SJCRH30 (cell line): ENCODE measurements at places on chromosomes 11 and 22. TPM values are rescaled to one million over a fixed set of nuclear protein-coding genes. Genes with fewer than 3 reads are reported as not detected.

- H3K4me1 ChIP-seq, result no peaks in the 10 kb centered on the region
- H3K27me3 ChIP-seq, result no peaks in the 10 kb centered on the region
- H3K36me3 ChIP-seq, result no peaks in the 10 kb centered on the region
- H3K4me3 ChIP-seq, result no peak overlapping the region
These were observed 186.6 kb upstream of the UBASH3B start for GRCh38 chr11:122468965-122469364.

GRCh38 chr11:122795307-122795706 lies 43.0 kb upstream of the CRTAM start:
- no peaks in the 10 kb centered on the region for H3K27me3 ChIP-seq
- H3K36me3 ChIP-seq, result no peaks in the 10 kb centered on the region
- H3K27ac ChIP-seq, result no peak overlapping the region
- H3K4me1 ChIP-seq, result no peaks in the 10 kb centered on the region
- DNase-seq, result no peak

- H3K4me3 ChIP-seq, result no peak overlapping the region
- DNase-seq, result no peak
- no peak overlapping the region for H3K27ac ChIP-seq
- no peaks in the 10 kb centered on the region for H3K27me3 ChIP-seq
- H3K4me1 ChIP-seq, result peaks cover 8% of the 10 kb centered on the region
- no peaks in the 10 kb centered on the region for H3K36me3 ChIP-seq
These were observed 41.1 kb downstream of the GRAMD4 start for GRCh38 chr22:46661221-46661851.

DNA sequence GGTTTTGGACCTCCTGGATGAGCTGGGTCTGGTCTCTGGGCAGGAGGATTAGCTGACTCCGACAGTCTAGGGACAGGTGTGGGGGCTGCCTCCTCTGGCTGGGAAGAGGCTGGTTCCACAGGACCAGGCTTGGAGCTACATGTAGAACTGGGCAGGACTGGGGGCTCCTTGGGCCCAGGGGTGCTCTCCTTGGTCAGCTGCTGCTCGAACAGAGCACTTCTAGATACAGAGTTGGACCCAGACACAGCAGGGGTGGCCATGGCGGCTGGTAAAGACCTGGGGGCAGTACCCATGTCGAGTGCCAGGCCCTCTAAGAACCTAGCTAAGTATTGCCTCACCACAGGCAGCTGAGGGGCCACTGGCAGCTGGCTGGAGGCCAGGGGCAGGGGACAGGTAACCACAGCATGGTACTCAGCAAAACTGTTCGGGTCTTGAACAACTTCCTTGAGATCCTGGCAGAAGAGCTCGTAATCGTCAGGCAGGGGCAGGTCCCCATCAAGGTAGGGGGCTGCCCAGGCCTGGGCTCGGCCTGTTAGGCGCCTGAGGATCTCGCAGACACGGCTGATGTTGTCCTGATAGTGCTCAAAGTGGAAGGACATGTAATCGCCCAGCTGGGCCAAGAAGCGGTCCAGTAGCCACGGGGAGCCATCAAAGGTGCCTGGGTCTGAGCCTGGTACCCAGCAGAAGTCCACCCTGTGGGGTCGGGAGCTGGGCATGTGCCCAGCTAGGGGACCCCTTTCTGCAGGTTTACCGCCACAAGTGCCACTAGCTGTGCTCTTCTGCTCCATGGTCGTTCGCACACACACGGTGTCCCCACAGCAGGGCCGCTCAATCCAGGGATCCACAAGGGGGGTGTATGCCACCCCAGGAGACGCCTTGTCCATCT lies 3.1 kb downstream of the GNB1L start:
- no peak overlapping the region for H3K27ac ChIP-seq
- H3K36me3 ChIP-seq, result peaks cover 38% of the 10 kb centered on the region
- H3K4me3 ChIP-seq, result no peak overlapping the region
- DNase-seq, result no peak

DNA sequence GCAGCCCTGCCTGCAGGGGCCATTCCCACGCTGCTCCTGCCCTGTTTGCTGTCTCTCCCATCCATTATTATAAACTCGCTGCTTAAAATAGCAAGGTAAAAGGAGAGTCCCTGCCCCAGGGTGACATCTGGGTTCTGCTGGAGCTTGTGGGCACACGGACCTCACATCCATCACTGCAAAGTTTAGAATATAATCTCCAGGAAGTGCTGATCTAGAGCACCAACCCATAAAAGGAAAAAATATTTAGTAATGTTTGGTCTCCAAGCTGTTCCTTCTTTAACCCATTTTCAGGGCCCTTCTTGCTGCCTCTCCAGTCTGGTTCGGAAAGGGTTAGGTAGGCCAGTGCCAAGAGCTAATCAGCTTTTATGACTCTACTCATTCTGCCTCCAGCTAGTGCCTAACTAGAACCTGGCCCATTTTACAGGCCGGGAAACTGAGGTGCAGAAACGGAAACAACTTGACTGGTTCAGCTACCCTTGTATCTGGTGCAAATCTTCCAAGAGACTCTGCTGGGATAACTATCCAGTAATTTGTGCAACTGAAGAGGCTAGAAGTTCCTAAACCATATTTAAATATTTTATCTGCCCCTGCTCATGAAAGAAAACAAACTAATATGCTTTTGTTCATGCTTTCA lies 37.5 kb downstream of the IRAG1 start:
- H3K4me3 ChIP-seq, result no peak overlapping the region
- peaks cover under 1% of the 10 kb centered on the region; the same call in 1 of the 2 replicates for H3K27me3 ChIP-seq
- no peak overlapping the region for H3K27ac ChIP-seq
- H3K4me1 ChIP-seq, result peaks cover 11% of the 10 kb centered on the region; the same call in 1 of the 2 replicates
- no peak for DNase-seq

GRCh38 chr22:49390954-49391353 lies 436.7 kb downstream of the BRD1 start:
- H3K27ac ChIP-seq, result no peak overlapping the region
- no peaks in the 10 kb centered on the region for H3K4me1 ChIP-seq
- H3K27me3 ChIP-seq, result peaks cover 38% of the 10 kb centered on the region
- no peak overlapping the region for H3K4me3 ChIP-seq
- H3K36me3 ChIP-seq, result no peaks in the 10 kb centered on the region

DNA sequence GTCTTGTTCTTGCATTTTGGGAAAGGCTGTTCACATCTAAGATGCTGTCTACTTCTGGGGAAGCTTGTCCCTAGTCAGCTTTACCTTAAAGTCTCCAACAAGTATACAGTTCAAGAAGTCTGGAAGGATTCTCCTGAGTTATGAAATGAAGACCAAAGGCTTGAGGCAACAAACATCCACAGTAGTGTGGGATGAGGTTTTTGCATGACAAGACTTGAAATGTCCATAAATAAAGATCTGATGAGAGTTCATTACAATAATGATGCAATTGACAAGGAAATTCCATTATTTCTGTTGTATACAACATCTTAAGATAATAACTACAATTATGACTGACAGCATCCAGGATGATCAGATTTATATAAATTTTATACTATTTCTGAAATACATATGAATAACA lies 21.3 kb upstream of the KDM4E start:
- no peak overlapping the region for H3K27ac ChIP-seq
- no peaks in the 10 kb centered on the region for H3K4me1 ChIP-seq
- no peaks in the 10 kb centered on the region for H3K27me3 ChIP-seq
- H3K4me3 ChIP-seq, result no peak overlapping the region
- H3K36me3 ChIP-seq, result no peaks in the 10 kb centered on the region
- DNase-seq, result no peak

GRCh38 chr11:33692013-33692504 lies 8.6 kb downstream of the C11orf91 start:
- peak; percentile 81 for DNase-seq
- H3K27ac ChIP-seq, result peak overlapping the region; percentile 85
- H3K4me1 ChIP-seq, result peaks cover 29% of the 10 kb centered on the region
- peak overlapping the region; percentile 47 for H3K4me3 ChIP-seq
- no peaks in the 10 kb centered on the region for H3K27me3 ChIP-seq

DNA sequence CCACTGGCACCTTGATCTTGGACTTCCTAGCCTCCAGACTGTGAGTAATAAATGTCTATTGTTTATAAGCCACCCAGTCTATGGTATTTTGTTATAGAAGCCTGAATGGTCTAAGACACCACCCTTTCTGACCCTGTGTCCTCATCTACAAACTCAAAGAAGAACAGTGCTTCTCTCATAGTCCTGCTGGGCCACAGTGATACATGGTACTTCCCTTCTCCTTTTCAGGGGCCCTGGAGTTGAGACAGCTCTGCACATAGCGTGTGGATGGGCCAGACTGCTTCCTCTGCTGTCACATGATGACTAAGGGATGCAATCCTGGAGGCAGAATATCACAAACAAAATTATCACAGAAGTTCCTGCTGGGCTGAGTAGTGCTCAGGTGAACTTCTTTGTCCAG lies 5.0 kb downstream of the KCNJ11 start:
- no peaks in the 10 kb centered on the region for H3K36me3 ChIP-seq
- no peak overlapping the region for H3K4me3 ChIP-seq
- DNase-seq, result no peak
- H3K27ac ChIP-seq, result no peak overlapping the region

- peaks cover 25% of the 10 kb centered on the region for H3K36me3 ChIP-seq
- H3K4me1 ChIP-seq, result peaks cover 20% of the 10 kb centered on the region
- H3K27me3 ChIP-seq, result no peaks in the 10 kb centered on the region
- DNase-seq, result peak; percentile 40
- H3K27ac ChIP-seq, result peak overlapping the region; percentile 33; the same call in 1 of the 2 replicates
These were observed 3.8 kb downstream of the CSNK1E start for GRCh38 chr22:38313384-38313955.

DNA sequence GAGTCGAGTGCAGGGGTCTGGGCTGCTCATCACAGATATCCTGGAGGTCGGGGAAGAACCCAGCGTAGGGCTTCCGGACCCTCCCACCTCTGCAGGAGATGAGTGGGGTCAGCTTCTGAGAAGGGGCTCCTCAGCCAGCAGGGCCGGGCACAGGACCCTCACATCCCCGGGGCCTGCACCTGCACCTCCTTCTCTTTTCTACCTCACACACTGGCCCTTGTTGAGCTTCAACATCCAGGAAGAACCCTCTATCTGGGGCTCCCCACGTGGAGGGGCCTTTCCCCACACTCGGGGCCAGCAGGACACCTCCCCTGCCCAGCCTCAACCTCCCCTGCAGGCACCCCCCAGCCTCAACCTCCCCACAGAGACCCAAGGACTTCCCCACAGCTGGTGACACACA lies 299.4 kb downstream of the CTTN start:
- H3K27me3 ChIP-seq, result no peaks in the 10 kb centered on the region
- H3K27ac ChIP-seq, result no peak overlapping the region
- no peak overlapping the region for H3K4me3 ChIP-seq
- no peak for DNase-seq
- H3K36me3 ChIP-seq, result no peaks in the 10 kb centered on the region

DNA sequence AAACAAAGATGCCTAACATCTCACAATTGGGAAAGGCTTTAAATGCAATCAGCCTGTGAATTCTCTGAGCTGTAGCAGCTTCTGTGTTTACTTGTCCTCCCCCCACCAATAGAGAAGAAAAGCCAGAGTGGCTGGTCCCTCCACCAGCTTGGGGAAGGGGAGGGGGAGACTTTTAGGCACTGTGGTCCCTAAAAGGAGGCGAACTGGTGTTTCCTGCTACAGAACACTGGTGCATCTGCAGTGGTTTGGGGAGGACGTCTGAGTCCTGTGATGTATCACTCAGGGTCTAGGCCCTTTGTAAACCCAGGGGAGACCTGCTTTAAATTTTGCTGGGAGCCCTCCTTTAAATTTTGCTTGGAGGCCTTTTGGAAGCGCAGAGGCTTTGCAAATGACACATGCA lies 16.9 kb downstream of the TNRC6B start:
- H3K4me1 ChIP-seq, result no peaks in the 10 kb centered on the region
- H3K4me3 ChIP-seq, result no peak overlapping the region
- H3K27me3 ChIP-seq, result no peaks in the 10 kb centered on the region
- no peak for DNase-seq
- H3K36me3 ChIP-seq, result no peaks in the 10 kb centered on the region

DNA sequence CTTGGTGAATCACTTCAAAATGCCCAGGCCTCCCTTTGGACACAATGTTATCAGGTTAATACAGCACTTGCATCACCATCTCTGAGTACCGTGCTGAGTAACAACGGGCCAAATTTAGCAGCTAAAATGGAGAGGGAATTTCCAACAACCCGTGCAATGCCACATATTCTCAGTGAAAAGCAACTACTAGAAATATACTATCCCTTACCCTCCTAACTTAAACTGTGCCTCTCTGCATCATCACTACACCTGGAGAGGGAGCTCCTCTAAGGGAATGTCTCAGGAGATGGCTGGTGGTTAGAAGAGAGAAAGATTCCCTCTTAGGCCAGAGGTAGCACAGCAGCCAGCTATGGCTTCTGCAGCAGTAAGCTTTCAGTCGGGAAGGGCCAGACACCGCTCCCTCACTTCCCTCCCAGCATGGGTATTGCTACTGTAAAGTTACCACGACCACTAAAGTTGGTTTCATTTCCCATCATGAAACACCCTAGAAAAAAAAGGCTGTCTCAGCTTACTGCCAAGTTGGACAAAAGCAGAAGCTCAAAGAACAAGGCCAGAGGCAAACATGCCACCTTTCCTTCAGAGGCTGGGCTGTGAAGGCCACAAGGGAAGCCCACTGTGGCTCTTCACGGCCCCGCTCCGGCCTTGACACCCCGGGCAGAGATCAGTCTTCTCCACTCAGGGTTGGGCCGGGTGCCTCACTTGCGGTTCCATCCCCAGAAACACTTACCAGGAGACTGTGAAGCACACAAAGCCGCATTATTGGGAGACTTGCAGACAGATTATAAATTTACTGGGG lies 3.9 kb downstream of the MAML2 start:
- no peak for DNase-seq
- no peak overlapping the region for H3K27ac ChIP-seq
- no peak overlapping the region for H3K4me3 ChIP-seq
- H3K4me1 ChIP-seq, result no peaks in the 10 kb centered on the region
- H3K27me3 ChIP-seq, result no peaks in the 10 kb centered on the region

- no peaks in the 10 kb centered on the region for H3K4me1 ChIP-seq
- peaks cover 21% of the 10 kb centered on the region for H3K27me3 ChIP-seq
- no peaks in the 10 kb centered on the region for H3K36me3 ChIP-seq
- no peak within 1 kb of the TSS for H3K4me3 ChIP-seq
- DNase-seq, result no peak
These were observed at the start of gene PRG2 for GRCh38 chr11:57390535-57390934. PRG2 (minus strand) TSS chr11:57390650; CDS start chr11:57389944, 706 bp downstream.

DNA sequence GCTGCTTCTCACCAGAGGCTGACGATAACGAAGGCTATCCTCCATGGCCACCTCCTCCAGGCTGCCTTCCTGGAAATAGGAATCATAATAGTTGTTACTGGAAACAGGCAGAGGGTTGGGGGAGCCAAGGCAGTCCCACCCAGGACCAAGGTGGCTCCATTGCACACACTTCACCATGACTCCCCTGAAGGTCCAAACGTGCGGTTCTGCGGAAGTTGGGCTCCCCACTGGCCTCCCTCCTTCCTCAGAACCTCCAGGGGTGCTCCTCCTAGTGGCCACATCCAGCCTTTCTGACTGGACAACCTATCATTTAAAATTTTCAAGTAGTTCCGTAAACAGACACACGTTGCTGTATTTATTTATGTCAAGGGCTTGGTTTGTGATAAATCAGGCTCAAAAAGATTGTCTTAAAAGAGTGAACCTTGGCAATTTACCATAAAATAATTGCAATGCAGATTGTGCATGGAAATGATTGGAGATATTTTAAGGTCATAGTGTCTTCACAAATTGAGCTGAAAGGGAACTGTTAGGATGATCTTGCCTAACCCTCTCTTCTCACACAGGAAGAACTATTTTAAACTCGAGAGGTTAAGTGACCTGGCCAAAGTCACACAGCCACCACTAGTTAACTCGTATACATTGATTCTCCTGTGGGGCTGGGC lies 1.4 kb upstream of the TCN2 start:
- no peak overlapping the region for H3K27ac ChIP-seq
- peaks cover 8% of the 10 kb centered on the region; the same call in 1 of the 2 replicates for H3K4me1 ChIP-seq
- no peak overlapping the region; the same call in 1 of the 2 replicates for H3K4me3 ChIP-seq
- H3K27me3 ChIP-seq, result no peaks in the 10 kb centered on the region
- no peaks in the 10 kb centered on the region for H3K36me3 ChIP-seq

Gene TRMT112
- total RNA-seq, result 185 and 215 TPM in 2 replicates

Gene TSSK2
- total RNA-seq, result not detected in 2 replicates
